ENCODE measurements at places on chromosomes 4 and X.
A peak's percentile ranks its signal among the peaks of the same experiment; 100 is the strongest.

- DNase-seq, result no peak
Observed at GRCh38 chr4:86822136-86822535, 27.0 kb downstream of the SLC10A6 start.

DNA sequence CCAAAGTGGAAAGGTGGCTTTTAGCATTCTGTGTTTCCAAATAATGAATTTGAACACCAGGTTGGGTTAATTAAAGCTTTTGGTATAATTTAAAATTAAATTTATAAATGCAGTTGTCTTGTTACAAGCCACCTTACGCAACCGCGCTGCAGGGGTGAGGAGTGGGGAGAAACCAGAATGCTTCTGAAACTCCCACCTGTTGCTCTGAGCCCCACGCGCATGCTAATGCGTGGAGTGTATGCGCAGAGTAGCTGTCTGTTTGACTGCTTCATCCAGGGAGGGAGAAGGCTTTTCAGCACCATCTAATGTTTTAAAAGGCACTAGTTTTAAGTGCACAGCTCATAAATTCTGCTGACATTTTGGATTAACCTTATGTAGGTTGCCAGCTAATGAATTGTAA lies 12.5 kb downstream of the OGT start:
- DNase-seq, result no peak

GRCh38 chrX:40081679-40082068 lies 16.1 kb downstream of the BCOR start:
- no peak for DNase-seq

DNA sequence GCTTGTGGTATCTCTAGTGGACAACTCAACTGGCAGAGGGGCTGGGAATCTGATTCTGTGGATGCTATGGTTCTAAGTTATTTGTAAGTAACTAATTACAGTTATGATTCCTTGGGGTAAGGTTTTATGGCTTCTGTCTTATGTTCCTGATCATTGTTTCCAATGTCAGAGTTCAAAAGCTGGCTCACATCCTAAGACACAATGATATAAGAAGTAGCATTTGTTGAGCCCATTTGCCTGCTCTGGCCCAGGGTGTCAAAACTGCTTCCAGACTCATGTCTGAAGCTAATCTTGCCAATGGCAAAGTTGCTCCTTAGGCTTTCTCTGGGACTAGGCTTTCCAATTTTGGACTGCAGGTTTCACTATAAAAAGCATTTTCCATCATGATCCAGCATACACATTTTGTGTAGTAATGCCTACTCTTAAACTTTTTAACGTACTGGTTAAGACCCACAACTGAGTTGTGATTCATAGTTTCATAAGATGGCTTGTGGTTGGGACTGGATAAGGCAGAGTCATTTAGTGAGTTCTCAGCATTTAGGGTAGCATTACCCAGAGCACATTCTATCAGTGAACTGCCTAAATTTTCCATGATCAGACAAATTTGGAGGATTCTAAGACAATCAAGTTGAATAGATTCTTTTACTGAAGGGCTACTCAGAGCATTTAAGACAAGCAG lies 50.0 kb downstream of the CCNI start:
- DNase-seq, result no peak

DNA sequence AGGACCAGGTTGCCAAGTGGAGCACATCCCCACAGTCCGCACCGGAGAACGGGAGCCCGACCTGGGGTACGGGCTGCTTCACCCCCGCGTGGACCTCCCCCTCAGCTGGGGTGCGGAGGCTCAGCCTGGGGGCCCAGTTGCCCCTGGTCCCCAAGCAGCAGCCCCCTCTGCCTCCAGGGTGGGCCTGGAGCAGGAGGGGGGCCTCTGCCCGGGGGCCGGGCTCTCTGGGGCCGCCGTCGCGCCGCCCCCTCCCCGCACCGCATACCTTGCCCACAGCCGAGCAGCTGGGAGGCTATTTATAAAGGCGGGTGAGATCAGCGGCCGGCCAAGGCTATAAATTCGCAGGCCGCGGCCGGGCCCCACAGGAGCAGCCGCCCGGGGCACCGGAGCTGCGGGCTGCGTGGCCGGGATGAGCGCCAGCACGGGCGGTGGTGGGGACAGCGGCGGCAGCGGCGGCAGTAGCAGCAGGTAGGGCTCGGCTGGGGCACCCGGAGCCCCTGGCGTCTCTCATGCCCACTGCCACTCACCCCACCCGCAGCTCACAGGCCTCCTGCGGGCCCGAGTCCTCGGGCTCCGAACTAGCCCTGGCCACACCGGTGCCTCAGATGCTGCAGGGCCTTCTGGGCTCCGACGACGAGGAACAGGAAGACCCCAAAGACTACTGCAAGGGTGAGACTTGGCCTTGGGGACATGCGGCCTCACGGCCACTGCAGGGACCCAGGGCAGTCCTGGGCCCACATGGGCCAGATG lies at the start of gene SRPK3:
SRPK3 (plus strand) TSS at position 364 of the 750 bp plus-strand sequence; CDS start at position 410, 46 bp downstream.
- DNase-seq, result no peak

- DNase-seq, result no peak
Observed at GRCh38 chr4:47312170-47312569, 151.3 kb downstream of the COMMD8 start.

- DNase-seq, result no peak
Observed at GRCh38 chr4:139247700-139248238, 32.3 kb downstream of the MGARP start.

DNA sequence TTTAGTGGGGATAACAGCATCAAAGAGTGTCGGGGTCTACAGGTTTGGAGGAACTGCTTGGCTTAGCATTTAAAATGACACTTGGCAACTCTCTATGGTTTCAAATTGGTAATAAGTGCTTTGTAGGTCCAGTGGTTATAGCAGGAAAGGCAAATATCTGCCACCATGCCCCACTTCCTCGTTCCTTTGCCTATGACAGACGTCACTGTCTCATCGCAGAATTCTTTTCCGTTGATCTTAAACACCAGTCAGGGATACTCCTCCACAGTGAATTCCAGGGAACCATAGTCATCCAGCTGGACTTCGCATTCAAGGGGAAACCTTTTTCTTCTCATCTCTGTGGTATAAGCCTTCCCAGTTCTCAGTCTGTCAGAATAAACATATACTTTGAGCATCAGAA lies 319.1 kb downstream of the GPAT3 start:
- DNase-seq, result no peak

DNA sequence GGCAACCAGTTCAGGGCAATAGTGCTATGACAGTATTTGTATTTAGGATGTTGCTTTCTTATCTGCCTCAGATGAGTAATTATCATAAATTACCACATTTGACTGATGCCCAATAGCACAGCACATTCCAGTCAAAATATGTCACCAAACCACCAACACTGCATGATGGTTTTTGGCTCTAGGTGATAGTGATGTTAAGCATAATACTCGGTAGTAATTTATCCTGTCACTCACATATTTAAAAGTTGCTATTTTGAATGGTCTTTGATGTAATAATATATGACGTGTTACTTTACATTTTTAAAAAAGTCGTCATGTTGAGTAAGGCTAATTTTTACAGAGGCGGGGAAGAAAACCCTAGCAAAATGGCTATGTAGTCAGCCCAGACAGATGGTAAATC lies 42.5 kb downstream of the UNC5C start:
- DNase-seq, result no peak

GRCh38 chrX:54178100-54178940 lies 4.7 kb downstream of the FAM120C start:
- no peak for DNase-seq

GRCh38 chrX:70455366-70456202 lies 10.9 kb downstream of the DLG3 start:
- DNase-seq, result no peak

GRCh38 chrX:54494989-54495813 lies 833 bp downstream of the FGD1 start:
- no peak for DNase-seq

- no peak for DNase-seq
Observed at GRCh38 chr4:154608361-154609252, 3.8 kb downstream of the FGG start.

DNA sequence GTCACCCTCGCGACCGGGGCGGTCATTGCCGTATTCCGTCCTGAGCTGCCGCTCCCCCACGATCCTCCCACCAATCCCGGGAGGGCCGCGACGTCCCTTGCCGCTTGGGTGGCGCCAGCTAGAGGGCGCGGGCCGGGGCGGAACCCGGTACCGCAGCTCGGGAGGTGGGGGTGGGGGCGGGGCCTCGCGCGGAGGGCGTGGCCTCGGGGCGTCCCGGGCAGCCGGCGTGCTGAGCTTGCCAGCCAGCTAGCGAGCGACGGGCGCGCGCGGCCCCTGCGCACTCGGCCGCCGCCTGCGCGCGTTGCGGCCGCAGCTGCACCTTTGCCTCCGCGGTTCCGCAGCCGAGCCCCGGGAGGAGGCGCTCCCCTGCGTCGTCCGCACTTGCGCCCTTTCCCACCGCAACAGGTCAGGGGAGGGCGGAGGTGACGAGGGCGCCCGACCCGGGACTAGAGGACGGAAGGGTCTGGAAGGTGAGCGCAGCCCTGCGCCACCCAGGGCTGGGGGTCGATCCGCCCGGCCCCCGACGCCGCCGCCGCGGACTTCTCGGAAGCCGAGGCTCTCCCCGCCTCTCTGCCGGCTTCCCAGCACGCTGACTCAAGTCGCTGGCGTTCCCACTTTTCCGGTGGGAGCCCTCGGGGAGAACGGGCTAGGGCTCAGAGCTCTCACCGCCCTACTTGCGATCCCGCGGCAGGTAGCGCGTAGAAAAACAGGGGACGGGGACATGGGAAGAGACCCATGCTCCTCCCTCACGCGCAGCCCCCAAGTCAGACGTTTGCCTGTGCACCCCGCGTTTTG lies at the start of gene AFF1:
AFF1 (plus strand) TSS at position 241 of the 795 bp plus-strand sequence. CDS start 13,523 bp downstream, outside the sequence.
- peak; percentile 80 for DNase-seq

- no peak for DNase-seq
Observed at GRCh38 chrX:41468647-41469323, 21.6 kb downstream of the NYX start.

DNA sequence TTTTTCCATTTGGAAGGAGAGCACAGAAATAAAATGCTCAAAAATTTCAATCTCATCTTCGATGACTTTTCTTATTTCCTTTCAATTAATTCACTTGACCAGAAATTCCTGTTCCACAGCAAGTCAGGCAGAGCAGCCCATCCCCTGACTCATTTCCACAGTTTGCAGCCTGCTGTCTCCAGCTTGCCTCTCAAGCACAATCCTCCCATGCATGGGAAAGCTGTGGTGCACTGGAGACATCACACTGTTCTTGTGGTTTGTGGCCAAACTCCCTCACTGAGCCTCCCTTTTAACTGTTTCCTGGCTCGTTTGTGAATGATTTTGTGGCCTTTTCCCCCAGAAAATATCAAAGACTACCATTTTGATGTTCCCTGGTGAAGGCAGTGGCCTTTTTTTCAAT lies 114.0 kb upstream of the ENPEP start:
- DNase-seq, result no peak

- DNase-seq, result no peak
Observed at GRCh38 chrX:15405846-15406245, 21.6 kb upstream of the VEGFD start.

GRCh38 chr4:186934841-186935443 lies 211.3 kb upstream of the FAT1 start:
- DNase-seq, result no peak

DNA sequence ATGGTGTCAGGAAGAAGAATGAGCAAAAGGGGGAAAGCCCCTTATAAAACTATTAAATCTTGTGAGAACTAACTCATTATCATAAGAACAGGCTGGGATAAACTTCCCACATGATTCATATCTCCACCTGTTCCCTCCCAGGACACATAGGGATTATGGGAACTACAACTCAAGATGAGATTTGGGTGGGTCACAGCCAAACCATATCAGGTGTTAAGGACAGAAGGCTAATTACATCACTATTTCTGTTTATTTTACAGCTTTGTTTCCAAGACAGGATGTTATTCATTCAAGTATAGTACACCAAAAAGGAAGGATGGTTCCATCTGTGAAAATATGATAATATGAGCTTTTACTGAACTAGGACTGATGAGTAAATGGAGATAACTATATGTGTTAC lies 63.7 kb upstream of the ARSJ start:
- DNase-seq, result no peak

DNA sequence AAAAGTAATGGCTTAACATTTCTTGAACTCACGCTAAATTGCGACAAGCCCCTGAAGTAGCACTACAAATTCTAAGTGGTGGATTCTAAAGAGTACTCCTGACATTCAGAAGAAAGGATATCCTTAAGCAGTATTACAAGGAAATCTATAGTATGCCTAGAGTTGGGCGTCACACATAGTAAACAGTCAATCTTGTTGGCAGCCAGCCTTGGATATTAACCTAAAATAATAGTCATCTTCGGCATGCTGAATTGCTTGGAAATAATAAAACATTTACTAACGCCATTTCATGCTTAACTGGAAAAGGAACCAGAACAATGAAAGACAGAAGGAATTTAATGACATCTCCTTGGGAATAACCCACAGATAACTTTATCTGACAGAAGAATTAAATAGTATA lies 18.6 kb downstream of the ATP8A1 start:
- no peak for DNase-seq

DNA sequence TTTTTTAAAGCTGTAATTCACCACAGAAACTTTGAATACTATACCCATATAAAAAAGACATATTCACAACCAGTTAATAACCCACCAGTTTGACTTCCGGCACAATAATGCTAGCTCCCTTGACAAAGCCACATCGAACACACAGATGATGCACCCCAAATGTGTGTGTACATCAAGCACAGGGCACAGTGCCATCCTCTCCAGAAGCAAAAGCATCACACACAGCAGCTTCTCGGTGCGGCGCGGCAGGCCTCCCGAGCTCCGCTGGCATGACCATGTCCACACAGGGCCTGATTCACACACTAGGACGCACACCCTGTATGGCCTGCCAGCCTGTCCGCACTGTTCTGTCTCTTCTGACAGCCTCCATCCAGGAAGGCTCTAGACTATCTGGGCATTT lies 88.0 kb downstream of the LEF1 start:
- no peak for DNase-seq

DNA sequence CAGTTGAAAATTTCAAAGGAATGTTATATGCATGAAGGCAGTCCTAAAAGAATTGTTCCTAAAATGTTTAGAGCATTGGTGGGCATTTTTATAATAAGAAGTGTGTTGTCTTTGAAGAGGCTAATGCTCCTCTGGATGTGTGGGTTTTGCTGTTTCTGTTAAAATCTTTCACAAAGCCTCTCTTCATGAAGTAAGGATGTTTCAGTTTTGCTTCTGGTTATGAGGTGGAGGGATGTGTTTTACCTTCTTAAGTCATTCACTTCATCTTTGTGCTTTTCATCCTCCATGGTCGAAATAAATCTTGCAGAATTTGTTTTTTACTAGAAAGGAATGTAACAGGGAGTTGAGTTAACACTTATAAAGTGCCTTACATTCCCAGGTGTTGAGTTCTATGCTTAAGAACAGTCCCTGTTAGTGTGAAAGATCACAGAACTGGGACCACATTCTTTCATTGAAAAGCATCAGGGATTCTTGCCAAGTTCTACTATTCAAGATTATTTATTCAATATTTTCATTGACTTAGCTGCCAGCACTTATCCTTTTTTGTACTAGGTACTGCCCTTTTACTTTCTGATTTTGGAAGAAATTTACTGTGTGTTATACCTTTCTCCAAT lies 21.1 kb downstream of the FHIP1A start:
- no peak for DNase-seq

All from stimulated activated CD4-positive, alpha-beta T cell treated with anti-CD3 and anti-CD28 coated beads, Interleukin-2, amount 100 ng/mL, for 48 hours (primary cell).